ENCODE measurements at places on chromosomes 12 and 14. TPM values are rescaled to one million over a fixed set of nuclear protein-coding genes. Genes with fewer than 3 reads are reported as not detected.

- no peaks in the 10 kb centered on the region for H3K36me3 ChIP-seq
- H3K4me1 ChIP-seq, result no peaks in the 10 kb centered on the region
- no peak overlapping the region for H3K4me3 ChIP-seq
- H3K27me3 ChIP-seq, result no peaks in the 10 kb centered on the region
- DNase-seq, result no peak
Observed at GRCh38 chr14:32578181-32578580, 249.1 kb downstream of the AKAP6 start.

DNA sequence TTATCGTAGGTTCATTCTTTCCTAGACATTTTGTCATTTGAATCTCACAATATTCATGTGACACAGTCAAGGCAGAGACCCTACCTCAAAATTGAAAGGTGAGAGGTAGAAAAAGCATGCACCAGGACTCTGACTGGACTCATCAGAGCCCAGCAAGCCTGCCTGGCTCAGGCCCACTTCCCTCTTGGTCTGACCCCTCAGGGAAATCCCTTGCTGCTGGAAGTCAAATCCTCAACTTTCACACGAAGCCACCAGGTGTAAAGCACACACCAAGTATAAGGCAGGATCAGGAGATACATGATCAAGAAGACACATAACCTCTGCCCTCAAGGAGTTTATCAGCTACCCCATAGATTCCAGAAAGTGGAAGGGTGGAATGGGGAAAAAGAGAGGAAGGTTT lies 18.8 kb downstream of the NIN start:
- peaks cover 12% of the 10 kb centered on the region for H3K36me3 ChIP-seq
- H3K27me3 ChIP-seq, result no peaks in the 10 kb centered on the region

GRCh38 chr14:60622917-60623257 lies 26.4 kb downstream of the SIX1 start:
- H3K27ac ChIP-seq, result no peak overlapping the region
- no peaks in the 10 kb centered on the region for H3K4me1 ChIP-seq
- H3K27me3 ChIP-seq, result peaks cover 9% of the 10 kb centered on the region
- DNase-seq, result no peak
- no peak overlapping the region for H3K4me3 ChIP-seq
- H3K36me3 ChIP-seq, result no peaks in the 10 kb centered on the region

Gene FOXG1
- not detected for total RNA-seq

- no peak for DNase-seq
- H3K27me3 ChIP-seq, result no peaks in the 10 kb centered on the region
- no peaks in the 10 kb centered on the region for H3K4me1 ChIP-seq
- H3K4me3 ChIP-seq, result no peak overlapping the region
Observed at GRCh38 chr12:59396519-59396918, 199.3 kb upstream of the SLC16A7 start.

DNA sequence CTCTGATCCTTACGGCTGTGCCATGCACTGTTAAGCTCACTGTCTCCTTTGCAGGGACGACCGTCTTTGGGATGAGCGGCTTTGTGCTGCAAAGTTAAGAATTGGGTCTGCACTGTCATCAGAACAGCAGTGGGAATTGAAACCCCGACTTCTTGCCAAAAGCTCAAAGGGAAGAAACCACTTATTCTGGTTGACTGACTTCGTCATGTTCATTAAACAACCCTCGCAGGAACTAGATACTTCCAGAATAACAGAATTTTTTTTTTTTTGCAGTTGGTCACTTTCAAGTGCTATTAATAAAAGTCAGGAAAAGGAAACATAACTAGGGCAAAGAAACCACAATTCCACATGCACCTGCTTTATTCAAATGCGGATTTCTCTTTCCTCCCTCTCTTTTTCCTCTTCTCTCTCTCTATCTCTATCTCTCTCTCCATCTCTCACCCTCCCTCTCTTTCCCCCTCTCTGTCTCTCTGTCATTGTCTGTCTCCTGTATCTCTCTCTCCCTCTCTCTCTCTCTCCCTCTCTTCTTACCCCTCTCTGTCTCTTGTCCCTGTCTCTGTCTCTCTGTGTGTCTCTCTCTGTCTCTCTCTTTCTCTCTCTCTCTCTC lies 12.3 kb upstream of the GLT1D1 start:
- H3K27me3 ChIP-seq, result peaks cover 12% of the 10 kb centered on the region
- H3K27ac ChIP-seq, result no peak overlapping the region
- H3K36me3 ChIP-seq, result no peaks in the 10 kb centered on the region
- DNase-seq, result no peak

Gene GLS2
- 10.1 TPM for total RNA-seq

- no peak for DNase-seq
- peaks cover 28% of the 10 kb centered on the region for H3K4me1 ChIP-seq
- H3K27ac ChIP-seq, result no peak overlapping the region
- no peak overlapping the region for H3K4me3 ChIP-seq
Observed at GRCh38 chr12:47388712-47389111, 309.0 kb upstream of the AMIGO2 start.

GRCh38 chr14:60253649-60254048 lies 4.6 kb downstream of the PPM1A start:
- H3K4me3 ChIP-seq, result no peak overlapping the region
- no peaks in the 10 kb centered on the region for H3K27me3 ChIP-seq

Gene FBRSL1
- total RNA-seq, result 82.3 TPM

Gene EIF2B2
- total RNA-seq, result 31.5 TPM

GRCh38 chr12:94831081-94831751 lies 172.3 kb downstream of the NDUFA12 start:
- no peaks in the 10 kb centered on the region for H3K36me3 ChIP-seq
- H3K27ac ChIP-seq, result no peak overlapping the region
- DNase-seq, result no peak
- peaks cover 2% of the 10 kb centered on the region for H3K4me1 ChIP-seq
- H3K4me3 ChIP-seq, result no peak overlapping the region

Gene LRRC10
- total RNA-seq, result not detected

- DNase-seq, result no peak
- no peaks in the 10 kb centered on the region for H3K27me3 ChIP-seq
- no peak overlapping the region for H3K27ac ChIP-seq
- H3K4me1 ChIP-seq, result no peaks in the 10 kb centered on the region
Observed at GRCh38 chr12:15955281-15955680, 44.1 kb downstream of the DERA start.

DNA sequence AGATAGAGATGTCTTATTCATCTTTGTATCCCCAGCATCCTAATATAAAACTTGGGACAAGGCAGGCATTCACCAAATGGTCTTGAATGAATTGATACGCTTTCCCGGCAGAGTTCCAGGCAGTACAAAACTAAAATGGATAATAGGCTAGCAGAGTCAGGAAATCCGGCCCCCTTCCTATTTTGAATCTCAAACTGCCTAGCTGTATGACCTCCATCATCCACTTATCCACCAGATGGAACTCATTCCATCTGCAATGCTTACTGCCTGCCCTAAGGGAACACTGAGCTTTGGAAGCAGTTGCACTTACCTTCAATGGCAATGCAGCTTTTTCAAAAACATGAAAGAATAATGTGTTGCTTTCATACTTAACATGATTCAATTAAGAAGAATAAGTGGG lies 43.4 kb downstream of the BDKRB1 start:
- no peak overlapping the region for H3K27ac ChIP-seq
- H3K4me3 ChIP-seq, result no peak overlapping the region
- H3K4me1 ChIP-seq, result no peaks in the 10 kb centered on the region
- no peak for DNase-seq

Gene P2RX2
- total RNA-seq, result not detected

Gene ANO4
- 0.26 TPM for total RNA-seq

- H3K27ac ChIP-seq, result no peak overlapping the region
- H3K4me1 ChIP-seq, result no peaks in the 10 kb centered on the region
- peaks cover 20% of the 10 kb centered on the region for H3K36me3 ChIP-seq
Observed at GRCh38 chr14:91300283-91300895, 55.9 kb upstream of the GPR68 start.

DNA sequence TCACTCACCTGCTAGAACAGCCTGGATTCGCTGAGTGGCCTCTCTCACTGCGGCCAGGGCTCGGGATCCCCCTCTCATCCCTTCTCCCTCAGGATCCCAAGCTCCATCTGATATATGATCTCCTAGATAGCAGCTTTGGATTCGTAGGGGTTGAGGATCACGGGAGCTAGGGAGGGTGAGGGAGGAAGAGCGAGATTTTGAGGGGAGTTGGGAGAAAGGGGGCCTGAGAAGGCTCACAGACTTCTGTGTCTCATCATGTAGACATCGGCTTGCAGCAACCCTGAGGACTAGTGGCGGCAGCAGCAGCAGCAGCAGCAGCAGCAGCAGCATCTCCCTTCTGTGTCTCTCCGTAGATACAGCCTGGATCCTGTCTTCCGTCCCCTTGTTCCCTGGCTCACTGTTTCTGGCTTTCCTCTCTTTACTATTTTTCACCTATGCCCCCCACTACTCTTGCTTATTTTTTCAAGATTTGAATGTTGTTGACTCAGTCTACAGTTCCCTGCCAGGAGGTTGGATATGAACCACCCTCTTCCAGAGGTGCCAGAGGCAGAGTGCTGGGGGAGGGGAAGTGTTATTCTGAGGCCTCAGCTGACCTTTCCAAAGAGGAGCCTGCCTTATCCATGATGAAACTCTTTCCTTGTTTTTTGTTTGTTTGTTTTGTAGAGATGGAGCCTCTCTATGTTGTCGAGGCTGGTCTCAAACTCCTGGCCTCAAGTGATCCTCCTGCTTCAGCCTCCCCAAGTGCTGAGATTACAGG lies at the start of gene CIROP:
CIROP (minus strand) TSS at position 399 of the 757 bp plus-strand sequence; CDS start at position 330, 69 bp downstream.
- H3K27me3 ChIP-seq, result no peaks in the 10 kb centered on the region
- H3K4me1 ChIP-seq, result no peaks in the 10 kb centered on the region
- H3K27ac ChIP-seq, result no peak within 1 kb of the TSS
- H3K4me3 ChIP-seq, result no peak within 1 kb of the TSS
- no peak for DNase-seq
- H3K36me3 ChIP-seq, result no peaks in the 10 kb centered on the region

GRCh38 chr12:69052613-69053408 lies 119.8 kb upstream of the CPM start:
- H3K4me3 ChIP-seq, result no peak overlapping the region
- no peak overlapping the region for H3K27ac ChIP-seq
- no peaks in the 10 kb centered on the region for H3K27me3 ChIP-seq
- no peak for DNase-seq
- no peaks in the 10 kb centered on the region for H3K36me3 ChIP-seq
- no peaks in the 10 kb centered on the region for H3K4me1 ChIP-seq

Measured in T-cell (primary cell).